Hepatocyte (in vitro differentiated cells): ENCODE measurements at places on chromosomes 5 and 9.
A peak's percentile ranks its signal among the peaks of the same experiment; 100 is the strongest.

- no peak for DNase-seq
Measured at GRCh38 chr5:107954254-107954653, 283.5 kb upstream of the EFNA5 start.

DNA sequence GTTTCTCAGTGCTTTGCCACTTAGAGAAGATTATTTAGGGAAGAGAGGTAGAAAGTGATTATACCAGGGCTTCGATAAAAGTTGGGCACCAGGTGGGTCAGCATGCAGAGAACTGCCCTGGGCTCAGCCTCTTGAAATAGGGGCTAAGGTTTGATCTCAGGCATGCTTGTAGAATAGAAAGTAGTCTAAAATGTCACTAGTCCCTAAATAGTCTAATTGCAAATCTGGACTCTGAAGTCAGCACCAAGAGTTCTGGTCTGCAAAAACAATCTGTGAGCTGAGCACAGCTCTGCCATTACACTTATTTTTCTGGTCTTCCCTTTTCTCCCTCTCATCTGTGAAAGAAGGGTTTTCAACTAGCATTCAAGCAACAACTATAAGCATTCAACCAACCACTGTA, 248.0 kb downstream of the SMARCA2 start:
- DNase-seq, result no peak

DNA sequence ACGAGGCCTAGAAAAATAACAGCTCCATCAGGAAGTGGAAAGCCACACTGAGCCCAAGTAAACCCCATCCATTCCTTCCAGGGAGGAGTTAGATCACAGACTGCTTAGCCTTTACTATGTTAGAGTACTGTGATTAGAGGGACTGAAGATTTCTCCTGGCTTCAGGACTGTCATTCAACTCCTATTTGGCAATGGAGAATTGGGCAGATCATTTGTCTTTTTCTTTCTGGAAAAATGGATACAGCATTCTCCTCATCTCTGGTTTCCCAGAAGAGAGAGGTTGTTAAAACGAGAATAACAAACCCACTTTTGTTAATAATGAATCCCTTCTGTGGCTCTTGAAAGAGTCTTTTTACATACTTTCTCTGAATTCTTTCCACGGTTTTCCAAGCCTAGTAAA, 150.4 kb downstream of the GABRB2 start:
- DNase-seq, result no peak

GRCh38 chr9:78278177-78278777, 18.6 kb upstream of the PSAT1 start:
- DNase-seq, result peak; percentile 20

- no peak for DNase-seq
Measured at GRCh38 chr5:84825606-84826005, 440.9 kb upstream of the EDIL3 start.

GRCh38 chr9:751137-752051, 90.1 kb upstream of the DMRT1 start:
- no peak for DNase-seq

- DNase-seq, result no peak
Measured at GRCh38 chr9:76417394-76417793, 23.2 kb upstream of the RFK start.

DNA sequence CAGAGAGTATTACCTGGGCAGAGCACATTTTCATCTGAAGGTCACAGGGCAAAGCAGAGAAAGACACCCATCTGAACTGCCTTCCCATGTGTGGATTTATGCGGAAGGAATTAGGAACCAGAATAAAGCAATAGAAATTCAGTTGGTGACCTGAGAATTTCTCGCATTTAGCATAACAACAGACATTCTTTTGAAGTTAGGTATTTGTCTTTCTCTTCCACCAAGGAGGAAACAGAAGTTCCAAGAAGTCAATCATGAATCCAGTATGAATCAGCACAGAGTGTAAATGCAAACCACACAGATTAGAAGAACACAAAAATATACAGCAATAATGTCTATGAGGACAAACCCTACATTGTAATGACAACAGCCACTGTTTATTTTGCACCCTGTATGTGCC, 515.2 kb upstream of the BRINP1 start:
- no peak for DNase-seq

GRCh38 chr9:71763832-71764231, 4.5 kb downstream of the CEMIP2 start:
- DNase-seq, result no peak

GRCh38 chr5:138960145-138960692, 85.1 kb upstream of the LRRTM2 start:
- no peak for DNase-seq

GRCh38 chr9:114662081-114662989, 4.7 kb upstream of the TEX53 start:
- DNase-seq, result peak; percentile 68

- no peak for DNase-seq
Measured at GRCh38 chr5:113488645-113489184, 462 bp upstream of the MCC start.

- DNase-seq, result no peak
Measured at GRCh38 chr9:38020151-38021076, 48.6 kb downstream of the SHB start.

GRCh38 chr9:106421772-106422171, 441.2 kb upstream of the ZNF462 start:
- no peak for DNase-seq

- DNase-seq, result no peak
Measured at GRCh38 chr5:104541141-104541785, 978.7 kb upstream of the NUDT12 start.

- no peak for DNase-seq
Measured at GRCh38 chr5:129049126-129049799, 45.3 kb upstream of the ISOC1 start.

- no peak for DNase-seq
Measured at GRCh38 chr9:8732367-8733075, 932.9 kb upstream of the DMAC1 start.

DNA sequence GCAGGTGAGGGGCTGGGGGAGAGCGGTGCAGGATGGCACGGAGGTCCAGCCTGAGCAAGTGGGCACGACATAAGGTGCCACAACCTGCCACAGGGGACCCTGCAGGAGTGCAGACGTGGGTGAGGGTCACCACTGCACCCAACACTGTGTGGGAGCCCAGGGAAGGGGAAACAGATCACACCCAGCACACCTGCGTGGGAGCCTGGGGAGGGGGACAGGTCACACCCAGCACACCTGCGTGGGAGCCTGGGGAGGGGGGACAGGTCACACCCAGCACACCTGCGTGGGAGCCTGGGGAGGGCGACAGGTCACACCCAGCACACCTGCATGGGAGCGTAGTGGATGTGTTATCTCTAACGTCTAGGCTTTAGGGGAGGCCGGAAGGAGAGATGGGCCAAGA, 47.4 kb upstream of the CLPTM1L start:
- no peak for DNase-seq

DNA sequence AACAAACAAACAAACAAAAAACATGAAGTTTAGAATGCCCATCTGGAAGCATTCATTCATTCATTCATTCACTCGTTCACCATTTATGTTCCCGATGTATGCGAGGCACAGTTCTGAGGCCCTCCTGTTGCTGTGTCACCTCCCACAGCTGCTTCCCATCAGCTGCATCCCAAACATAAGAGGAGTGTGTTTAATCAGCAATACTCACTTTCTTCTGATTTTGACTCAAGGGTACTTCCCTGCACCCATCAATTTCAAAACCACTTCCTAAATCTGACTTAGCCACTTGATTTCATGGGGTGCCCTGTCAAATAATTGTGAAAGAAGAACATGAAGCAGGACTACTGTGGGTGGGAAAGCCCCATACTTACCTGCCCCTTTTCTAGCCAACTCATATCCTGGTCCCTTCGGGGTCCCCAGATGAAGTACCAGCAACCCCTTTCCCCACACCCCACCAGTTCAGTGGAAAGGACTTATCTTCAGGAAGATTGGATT, 128.0 kb upstream of the IL12B start:
- DNase-seq, result no peak

DNA sequence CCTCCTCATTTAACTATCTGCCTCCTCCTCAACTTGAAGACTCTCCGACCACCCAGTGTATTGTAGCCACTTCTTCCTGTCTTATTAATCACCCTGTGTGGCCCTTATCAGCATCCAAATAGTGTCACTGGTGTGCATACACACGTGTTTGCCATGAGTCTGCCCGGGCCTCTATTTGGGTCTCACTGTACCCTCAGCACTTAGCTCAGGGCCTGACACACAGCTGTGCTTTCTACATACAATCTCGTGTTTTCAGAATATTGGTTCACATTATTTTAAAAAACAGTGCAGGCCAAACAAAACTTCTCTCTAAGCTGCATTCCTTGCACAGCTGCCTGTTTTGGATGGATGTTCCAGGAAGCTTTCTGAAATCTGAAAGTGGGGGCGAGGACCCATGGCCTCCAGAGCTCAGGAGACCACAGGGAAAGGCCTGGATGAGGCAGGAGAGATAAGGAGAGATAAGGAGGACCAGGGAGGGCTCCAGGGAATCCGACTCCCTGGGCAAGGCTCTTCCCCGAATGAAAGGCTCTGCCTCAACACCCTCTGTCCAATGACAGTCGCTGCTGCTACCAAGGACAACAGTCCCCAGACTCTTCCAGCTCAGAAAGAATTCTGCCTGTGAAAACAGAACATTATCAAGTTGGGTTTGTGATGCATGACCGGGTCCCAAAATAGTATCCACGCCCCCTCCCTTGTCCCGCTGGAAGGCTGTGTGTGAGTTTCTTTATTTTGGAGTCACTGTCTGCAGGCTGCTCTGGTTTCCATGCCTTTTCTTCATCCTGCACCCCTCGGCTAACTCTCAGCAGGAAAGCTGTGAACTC, 255.6 kb downstream of the NSG2 start:
- no peak for DNase-seq

- DNase-seq, result peak; percentile 82
Measured at GRCh38 chr9:25964239-25964638, 286.0 kb upstream of the TUSC1 start.

- peak; percentile 41 for DNase-seq
Measured at GRCh38 chr5:11504886-11505193, 399.4 kb downstream of the CTNND2 start.

GRCh38 chr5:119876522-119876921, 247.2 kb downstream of the FAM170A start:
- DNase-seq, result no peak

DNA sequence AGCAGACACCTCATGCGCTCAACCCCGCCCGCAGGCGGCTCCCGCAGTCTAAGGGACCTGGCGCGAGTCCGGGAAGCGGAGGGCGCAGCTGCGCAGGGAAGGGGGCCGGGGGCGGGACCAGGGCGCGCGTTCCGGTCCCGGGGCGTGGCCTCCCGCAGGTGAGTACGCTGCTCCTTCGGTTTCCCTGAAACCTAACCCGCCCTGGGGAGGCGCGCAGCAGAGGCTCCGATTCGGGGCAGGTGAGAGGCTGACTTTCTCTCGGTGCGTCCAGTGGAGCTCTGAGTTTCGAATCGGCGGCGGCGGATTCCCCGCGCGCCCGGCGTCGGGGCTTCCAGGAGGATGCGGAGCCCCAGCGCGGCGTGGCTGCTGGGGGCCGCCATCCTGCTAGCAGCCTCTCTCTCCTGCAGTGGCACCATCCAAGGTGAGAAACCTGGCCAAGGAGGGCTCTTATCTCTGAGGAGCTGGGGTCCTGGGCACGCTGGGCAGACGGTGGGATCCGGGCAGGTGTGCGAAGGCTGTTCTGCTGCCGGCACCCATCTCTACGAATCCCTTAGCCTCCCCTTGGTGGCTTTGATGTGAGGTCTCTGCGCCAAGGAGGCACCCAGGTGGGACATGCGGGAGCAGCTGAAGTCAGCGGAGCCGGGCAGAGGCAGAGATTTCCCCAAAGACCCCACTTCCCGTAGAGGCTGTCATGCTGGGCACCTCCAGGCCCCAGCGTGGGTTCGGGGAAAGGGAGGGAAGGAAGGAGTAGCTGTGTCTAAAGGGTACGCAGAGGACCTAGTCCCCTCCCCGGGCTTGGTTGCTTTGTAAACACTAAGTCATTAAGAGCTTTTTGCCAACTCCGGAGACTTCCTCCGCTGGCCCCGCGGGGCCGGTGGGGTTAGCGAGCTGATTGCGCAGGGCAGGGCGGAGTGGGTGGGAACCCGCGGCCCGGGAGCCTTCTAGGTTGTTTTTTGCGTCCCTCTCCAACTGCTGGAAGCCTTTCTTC, at the start of gene F2RL1:
F2RL1 (plus strand) TSS at position 187 of the 988 bp plus-strand sequence; CDS start at position 340, 153 bp downstream.
- peak; percentile 96 for DNase-seq

GRCh38 chr9:71726723-71727122, 41.6 kb downstream of the CEMIP2 start:
- DNase-seq, result no peak

DNA sequence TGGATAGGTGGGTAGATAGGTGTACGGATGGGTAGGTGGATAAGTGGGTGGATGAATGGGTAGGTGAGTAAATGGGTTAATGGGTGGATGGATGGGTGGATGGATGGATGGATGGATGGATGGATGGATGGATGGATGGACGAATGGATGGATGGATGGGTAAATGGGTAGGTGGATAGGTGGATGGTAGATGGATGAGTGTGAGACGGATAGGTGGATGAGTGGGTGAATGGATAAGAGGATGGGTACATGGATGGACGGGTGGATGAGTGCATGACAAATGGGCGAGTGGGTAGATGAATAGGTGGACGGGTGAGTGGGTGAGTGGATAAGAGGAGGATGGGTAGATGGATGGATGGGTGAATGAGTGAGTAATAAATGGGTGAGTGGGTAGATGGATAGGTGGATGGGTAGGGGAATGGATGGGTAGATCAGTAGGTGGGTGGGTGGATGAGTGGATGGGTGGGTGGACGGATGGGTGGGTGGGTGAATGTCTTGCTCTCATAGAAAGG, 179.2 kb downstream of the FGF18 start:
- no peak for DNase-seq

DNA sequence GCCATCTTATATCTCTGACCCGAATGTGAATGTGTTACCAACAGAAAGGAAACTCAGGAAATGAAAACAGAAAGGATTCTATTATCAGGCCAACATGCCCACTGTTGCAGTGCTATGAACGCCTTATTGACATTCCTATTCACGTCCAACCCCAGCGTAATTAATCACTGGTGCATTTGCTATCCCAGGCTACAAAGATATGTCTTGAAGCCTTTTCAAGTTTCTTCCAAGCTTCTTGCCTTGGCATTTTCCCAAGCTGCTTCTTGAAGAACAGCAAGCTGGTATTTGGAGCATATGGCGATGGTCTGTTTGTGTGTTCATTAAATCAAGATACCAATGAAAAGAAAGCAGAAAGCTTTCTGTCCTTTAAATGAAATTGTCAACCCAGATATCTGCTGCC, 579.2 kb upstream of the ZNF462 start:
- DNase-seq, result no peak

DNA sequence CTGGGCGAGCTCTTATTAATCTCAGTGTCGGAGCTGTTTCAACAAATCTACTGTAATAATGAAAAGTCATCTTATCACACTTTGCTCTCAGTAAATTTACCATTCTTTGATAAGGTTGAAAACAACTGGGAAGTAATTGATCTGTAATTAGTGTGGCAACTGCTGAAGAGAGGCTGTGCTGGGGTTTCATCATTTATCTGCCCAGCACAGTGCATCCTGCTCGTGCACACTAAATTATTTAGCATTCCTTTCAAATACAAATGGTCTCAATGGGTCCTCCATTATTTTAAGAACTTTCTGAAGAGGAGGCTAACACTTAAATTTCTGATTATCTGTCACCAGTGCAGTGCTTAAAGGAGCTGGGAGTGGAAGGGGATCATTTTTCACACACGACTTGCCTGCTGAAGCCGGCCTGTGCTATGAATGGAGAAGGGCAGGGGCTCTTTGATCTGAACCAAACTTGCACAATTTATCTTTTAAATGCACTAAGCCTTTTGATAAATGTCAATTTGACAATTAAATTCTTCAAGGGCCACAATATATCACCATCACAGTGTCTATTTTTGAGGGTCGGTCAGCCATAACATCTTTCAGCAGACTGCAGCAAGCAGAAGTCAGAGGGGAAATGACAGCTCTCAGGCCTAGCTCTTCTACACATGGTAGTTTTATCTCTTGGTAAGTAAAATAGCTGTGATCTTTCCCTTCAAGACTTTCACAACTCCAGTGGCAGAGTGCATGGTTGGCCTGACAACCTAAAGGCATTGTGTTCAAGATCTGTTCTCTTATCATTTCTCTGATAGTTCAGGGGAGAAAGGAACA, 106.4 kb upstream of the EFNA5 start:
- DNase-seq, result no peak
